ENCODE measurements at places on chromosomes 12 and 14.

GRCh38 chr12:90036637-90037036, 328.0 kb upstream of the ATP2B1 start:
- DNase-seq = no peak

DNA sequence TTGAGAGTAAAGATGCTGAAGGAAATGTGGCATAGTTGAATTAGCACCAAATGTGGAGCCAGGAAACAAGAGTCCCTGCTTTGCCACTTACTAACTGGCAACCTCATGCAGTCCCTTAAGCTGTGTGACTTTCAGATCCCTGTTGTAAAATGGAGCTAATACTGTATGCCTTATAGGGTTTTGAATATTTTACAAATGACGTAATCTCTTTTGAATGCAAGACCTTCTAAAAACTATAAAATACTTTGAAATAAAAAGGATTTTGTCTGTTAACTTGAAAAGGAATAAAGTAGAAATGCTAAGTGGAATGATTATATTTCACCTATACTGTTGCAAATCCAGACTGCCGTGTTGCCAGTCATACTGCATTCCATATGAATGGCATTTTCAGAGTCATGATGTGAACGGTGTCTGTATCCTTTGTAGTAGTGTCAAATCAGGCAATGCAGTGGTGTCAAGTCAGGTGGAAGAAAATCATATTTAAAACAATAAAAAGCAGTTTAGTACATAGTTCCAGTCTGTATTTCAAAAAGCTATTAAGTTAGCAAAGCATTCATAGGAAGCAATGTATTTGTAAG, 21.3 kb downstream of the KCNA5 start:
- no peak for DNase-seq

DNA sequence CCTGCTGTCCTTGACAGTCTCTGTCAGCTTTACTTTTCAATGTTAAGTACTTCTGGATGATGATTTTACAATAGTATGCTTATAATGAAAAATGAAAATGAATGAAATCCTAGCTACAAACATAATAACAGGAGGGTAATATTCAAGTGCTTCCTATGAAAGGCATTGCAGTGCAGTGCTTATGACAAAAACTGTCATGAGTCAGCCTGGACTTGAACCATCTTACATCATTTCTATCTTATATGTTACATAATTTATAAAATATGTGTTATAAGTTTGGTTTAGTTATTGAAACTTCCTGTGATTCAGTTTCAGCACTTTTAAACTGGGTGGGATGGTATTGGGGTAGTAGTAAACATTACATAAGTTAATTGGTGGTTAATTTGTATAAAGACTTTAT, 451.7 kb downstream of the TMEM117 start:
- DNase-seq = no peak

DNA sequence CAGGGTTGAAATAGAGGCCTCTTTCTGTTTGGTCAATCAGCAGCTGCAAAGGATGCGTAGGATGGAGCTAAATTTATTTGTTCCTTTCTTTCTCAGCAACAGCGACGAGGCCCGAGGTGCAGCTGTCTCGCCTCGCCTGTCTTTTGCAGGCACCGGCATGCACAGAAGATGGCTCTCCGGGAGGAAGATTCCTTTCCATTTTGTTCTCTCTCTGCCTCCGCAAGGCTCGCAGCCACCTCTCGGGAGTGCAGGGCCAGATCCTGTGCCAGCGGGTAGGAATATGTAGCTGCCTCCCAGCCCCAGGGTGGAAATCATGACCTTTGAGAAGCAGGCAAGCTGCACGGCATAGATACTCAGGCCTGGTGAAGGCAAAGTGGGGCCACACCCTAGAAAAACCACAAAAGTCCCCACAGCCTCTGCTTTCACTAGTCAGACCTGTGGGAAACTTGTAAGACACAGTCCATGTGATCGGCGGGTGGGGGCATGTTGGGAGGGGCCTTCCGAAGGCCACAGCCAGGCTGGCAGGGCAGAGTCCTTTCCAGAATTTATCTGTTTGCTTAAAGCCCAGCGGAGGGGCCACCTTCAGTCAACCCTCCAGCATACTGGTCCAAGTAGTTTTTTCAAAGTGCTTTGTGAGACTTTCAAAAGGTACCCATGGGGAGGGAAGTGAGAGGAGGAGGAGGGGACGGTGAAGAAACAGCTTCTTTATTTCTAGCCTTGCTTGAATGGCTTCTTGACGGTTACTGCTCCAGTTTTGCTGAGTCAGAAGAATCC, at the start of gene MAP1LC3B2:
MAP1LC3B2 (plus strand) TSS at position 220 of the 774 bp plus-strand sequence. CDS start 16,562 bp downstream, outside the sequence.
- peak; percentile 42 for DNase-seq

GRCh38 chr14:89384023-89384422, 33.0 kb downstream of the FOXN3 start:
- DNase-seq = no peak

- no peak for DNase-seq
Measured at GRCh38 chr12:90303771-90304170, 595.1 kb upstream of the ATP2B1 start.

DNA sequence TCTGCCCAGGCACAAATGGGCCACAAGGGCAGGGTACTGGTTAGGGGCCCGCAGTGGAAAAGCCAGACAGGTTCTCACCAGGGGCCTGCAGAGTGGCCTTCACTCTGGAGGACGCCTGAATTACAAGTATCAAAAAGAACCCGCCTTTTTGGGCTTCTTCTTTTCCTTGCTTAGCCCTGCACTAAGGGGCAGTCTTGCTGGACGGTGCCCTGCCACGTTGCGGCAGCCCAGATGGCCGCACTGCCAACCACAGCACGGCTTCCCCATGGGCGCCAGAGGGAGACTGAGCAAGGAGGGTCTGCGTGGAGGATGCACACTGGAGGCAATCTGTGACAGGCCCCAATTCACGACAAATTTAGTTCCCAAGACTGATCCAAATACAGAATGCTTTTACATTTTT, 18.3 kb upstream of the CDK2AP1 start:
- DNase-seq = no peak

- DNase-seq = peak; percentile 84
Measured at GRCh38 chr14:21025371-21026273, 761 bp upstream of the NDRG2 start.

DNA sequence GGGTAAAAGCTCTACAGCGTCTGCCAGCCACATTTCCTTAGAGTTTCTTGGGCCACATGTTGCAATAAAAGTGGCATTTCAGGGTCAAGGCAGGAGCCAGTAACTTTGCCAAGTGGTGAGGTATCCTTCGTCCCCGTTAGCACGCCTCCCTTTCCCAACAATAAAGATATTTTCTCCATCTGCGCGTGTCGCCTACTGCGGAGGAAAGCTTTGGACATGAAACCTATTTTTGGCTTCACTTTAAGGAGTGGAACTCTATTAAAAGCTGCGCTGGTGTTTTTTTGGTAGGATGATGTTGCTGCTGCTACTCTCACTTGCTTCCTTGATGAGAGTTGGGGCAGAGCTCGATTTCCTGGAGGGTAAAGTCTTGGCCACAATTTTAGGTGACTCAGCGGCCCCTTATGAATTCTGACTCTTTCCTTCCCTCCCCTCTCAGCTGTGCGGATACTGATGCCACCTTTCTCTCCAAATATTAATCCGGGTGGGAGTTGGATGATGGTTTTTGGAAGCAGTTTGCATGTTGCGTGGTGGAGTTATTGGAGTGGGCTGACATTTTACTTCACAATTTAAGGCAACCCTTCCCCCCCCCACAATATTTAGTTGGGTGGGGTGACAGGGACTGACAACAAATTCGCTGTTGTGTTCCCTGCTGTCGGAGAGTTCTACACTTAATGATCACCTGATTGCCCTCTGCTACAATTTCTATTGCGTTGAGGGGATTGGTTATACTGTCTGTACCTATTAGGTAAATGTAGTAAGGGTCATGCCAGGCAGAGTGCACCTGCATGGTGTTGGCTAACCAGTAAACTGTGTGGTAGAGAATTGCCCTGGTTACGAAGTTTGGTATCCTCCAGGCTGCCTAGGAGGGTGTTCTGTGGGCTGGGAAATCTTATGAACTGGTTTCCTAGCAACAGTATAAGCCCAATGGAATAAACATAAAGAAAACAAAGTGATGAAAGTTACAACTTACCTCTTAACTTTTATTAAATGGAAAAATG, 1.1 kb downstream of the CCDC91 start:
- no peak for DNase-seq

DNA sequence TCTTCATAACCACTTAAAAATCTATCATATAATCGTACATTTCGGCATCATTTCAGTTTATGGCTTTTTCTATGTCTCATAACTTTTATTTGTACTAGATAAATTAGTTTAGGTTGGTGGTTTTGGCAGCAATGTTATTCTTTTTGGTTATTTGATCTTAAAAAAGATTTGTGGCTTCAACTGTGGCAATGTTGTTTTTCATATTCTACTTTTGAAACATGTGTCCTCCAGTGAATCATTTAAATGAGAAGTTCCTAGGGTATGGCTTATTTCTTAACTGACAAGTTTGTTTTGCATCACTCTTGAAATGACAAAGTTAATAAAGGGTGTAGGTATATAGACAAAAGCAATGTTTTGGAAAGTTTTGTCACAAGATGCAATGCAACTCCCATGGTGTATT, 11.1 kb upstream of the KITLG start:
- DNase-seq = no peak

All from hypothalamus (tissue), 51 donors.